ENCODE measurements at places on chromosomes 5 and 9.

- DNase-seq: no peak
Observed at GRCh38 chr9:94921092-94921471, 194.6 kb downstream of the AOPEP start.

DNA sequence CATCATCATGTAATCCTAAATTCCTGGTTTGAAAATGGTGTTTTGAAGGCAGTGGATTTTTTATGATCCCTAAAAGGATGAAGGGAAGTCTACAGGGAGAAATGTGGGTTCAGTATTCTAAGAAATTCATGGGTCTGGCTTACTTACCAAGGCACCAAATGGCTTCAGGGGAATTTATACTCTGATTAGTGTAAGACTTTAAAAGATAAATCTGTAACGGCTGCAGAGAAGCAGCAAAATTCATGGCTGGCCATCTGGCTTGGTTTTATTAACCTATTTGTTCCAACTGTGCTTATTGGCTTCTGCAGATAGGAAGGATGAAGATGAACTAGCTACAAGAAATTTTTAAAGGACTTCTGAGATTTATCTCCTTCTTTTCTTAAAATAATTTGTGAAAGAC lies 222.8 kb downstream of the TENT4A start:
- no peak for DNase-seq

- DNase-seq: no peak
Observed at GRCh38 chr9:96399325-96399633, 15.8 kb upstream of the SLC35D2 start.

DNA sequence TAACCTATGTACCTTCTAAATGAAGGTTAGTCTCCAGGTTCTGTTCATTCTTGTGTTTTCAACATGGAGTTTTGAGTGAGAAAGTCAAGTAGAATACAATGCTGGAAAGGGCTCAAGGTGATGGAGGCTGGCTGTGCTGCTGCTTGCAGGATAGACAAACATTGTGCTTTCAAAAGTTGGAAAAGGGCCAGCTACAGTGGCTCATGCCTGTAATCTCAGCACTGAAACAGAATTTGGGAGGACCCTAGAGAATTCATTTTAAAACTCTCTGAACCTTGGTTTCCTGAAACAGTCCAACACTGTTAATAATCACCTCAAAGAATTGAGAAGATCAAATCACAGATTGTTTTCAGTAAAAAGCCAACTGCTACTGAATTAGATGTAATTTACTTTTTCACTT lies 15.4 kb upstream of the IARS1 start:
- DNase-seq: peak; percentile 37
